ENCODE measurements at places on chromosomes 11 and 22. TPM values are rescaled to one million over a fixed set of nuclear protein-coding genes. Genes with fewer than 3 reads are reported as not detected.

The CD6 gene
- 428 TPM for total RNA-seq

The PRCP gene
- total RNA-seq = 28.0 TPM

The LRRC56 gene
- 4.6 TPM for total RNA-seq

The NCAM1 gene
- total RNA-seq = 0.39 TPM

The APOL4 gene
- not detected for total RNA-seq

The MMP8 gene
- not detected for total RNA-seq

The DEFB108B gene
- total RNA-seq = not detected

The NOL12 gene
- total RNA-seq = 52.0 TPM

The CCDC157 gene
- total RNA-seq = 2.1 TPM

The TBRG1 gene
- total RNA-seq = 69.3 TPM

The KDELR3 gene
- total RNA-seq = not detected

The GGTLC2 gene
- total RNA-seq = not detected

The GSTT2 gene
- not detected for total RNA-seq
